Activated B cell treated with CpG ODN at 0.5 μM for 24 hours (primary cell): ENCODE measurements at places on chromosomes 2 and 18.

GRCh38 chr2:107383691-107384090 is 443.0 kb upstream of the RGPD4 start:
- DNase-seq, result no peak

DNA sequence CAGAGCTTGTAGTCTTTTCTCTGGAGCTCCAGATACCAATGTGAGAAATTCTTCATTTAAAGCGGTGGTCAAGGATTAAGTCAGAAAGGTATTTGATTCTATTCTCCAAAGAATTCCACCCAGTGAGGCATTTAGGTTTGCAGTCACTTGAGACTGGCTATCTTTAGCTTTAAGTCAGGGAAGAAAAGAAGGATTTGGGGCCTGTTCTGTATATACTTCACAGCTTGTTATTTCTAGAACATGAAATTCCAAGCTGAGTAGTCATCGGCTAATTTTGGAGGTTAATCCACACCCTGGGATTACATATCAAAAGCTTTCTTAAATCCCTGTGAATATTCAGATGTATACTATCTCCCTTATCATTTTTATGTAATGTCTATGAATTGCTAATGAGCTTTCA is 39.4 kb downstream of the MYOM1 start:
- DNase-seq, result no peak

DNA sequence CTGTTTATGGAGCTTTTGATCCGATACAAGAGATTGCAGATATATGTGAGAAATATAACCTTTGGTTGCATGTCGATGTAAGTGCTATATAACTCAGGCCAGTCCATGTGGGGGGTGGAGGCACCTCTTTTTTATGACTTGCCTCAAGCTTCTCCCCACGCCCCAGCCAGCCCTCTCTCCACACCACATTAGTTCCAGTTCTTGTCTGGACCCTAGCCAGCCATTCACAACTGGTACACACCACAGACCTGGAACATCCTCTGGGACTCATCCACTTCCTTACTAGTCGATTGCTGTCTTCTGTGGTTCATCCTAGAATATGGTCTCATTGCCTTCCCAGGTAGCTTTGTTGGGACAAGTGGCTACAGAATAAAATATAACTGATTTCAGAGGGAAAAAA is 31.0 kb downstream of the GAD1 start:
- DNase-seq, result no peak

DNA sequence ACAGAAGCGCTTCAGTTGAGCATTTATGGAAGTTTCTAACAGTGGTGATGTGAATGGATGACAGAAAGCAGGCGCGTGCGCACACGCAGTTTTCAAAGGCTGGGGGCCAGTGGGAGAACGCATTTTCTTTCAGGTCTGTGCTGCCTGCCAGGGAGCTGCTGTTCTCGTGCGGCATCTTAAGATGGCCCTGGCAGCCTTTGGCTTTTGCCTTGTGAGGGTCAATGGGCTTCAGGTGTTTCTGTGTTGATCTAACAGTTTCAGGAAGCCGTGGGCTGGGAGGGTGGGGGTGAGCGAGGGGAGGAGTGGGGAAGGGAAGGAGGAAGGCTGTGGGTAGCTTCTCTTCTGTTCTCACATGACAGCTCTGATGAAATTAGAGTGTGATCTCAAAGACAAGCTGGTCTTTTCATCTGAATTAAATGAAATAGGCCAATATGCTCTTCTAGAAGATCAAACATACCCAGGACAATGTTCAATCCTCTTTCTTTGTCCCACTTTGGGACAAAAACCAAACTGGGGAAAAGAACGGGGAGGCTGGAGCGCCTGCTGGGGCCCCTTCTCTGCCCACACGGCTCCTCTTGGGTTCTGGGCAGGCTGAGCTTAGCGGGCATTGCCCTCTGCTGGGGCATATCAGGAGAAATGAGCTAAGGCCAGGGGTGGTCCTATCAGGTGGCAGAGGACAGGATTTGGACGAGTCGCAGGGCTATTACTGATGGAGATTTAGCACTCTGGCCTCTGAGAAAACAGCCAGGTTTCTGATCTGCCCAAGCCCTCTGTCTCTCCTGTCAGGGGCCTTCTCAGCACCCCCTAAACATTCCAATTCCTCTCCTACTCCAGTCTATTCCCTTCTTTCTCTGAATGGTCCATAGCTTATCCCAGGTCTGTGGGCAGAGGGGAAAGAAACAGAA is 126.2 kb upstream of the LGALSL start:
- peak; percentile 43 for DNase-seq

GRCh38 chr18:74990563-74991081 is 218.3 kb downstream of the PTGR3 start:
- DNase-seq, result no peak

DNA sequence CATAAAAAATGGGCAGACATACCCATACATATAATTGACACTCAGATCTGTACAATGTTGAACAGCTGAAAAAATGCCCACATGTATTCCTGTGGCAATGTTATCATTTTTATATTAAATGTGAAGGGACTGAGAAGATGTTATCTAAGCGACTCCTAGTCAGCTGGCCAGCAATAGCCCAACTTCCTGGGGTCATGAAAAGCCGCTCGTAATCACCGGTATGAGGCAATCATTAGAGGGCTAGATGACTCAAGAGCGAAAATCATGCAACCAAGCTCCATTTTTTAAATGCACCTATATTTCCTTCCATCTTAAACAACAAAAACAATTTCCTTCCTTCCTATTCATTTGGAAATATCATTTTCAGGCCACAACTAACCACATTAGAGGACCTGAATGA is 274.6 kb upstream of the CCDC68 start:
- DNase-seq, result no peak

DNA sequence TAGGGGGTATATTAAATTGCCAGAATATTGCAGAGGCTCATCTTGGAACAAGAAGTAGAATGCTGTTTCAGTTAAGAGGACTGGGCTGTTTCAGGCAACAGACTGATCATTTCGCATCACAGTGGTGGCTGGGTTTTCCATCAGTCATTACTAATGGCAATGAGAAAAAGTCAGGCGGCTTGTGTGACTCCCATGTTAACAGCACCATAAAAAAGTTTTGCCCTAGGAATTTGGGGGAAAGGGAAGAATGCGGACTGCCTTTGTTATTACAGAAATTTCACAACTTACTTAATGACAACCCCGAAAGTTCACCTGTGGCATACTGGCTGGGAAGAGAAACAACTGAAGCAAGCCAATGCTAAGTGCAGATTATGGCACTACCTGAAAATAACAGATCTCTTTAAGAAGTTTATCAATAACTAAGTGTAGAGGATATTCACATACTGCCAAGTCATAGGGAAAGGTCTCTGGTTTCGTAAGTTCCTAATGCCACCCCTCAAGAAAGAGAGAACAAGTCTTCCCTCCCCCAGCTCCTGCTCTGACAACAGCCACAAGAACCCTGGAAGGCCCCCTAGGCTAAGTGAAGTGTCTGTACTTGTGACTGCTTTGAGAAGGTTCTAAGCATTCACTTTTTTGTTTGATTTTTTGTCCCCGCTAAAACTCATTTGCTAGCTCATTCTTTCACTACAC is 40.5 kb upstream of the AP1S3 start:
- DNase-seq, result no peak

- DNase-seq, result no peak
Measured at GRCh38 chr2:183867206-183867605, 731.1 kb upstream of the ZNF804A start.

GRCh38 chr18:78713726-78714125 is 265.9 kb upstream of the SALL3 start:
- no peak for DNase-seq

GRCh38 chr18:22964116-22964515 is 31.0 kb downstream of the RBBP8 start:
- no peak for DNase-seq

- DNase-seq, result no peak
Measured at GRCh38 chr2:2850218-2850755, 519.2 kb upstream of the MYT1L start.

GRCh38 chr2:11482473-11483035 is 16.6 kb upstream of the E2F6 start:
- no peak for DNase-seq

DNA sequence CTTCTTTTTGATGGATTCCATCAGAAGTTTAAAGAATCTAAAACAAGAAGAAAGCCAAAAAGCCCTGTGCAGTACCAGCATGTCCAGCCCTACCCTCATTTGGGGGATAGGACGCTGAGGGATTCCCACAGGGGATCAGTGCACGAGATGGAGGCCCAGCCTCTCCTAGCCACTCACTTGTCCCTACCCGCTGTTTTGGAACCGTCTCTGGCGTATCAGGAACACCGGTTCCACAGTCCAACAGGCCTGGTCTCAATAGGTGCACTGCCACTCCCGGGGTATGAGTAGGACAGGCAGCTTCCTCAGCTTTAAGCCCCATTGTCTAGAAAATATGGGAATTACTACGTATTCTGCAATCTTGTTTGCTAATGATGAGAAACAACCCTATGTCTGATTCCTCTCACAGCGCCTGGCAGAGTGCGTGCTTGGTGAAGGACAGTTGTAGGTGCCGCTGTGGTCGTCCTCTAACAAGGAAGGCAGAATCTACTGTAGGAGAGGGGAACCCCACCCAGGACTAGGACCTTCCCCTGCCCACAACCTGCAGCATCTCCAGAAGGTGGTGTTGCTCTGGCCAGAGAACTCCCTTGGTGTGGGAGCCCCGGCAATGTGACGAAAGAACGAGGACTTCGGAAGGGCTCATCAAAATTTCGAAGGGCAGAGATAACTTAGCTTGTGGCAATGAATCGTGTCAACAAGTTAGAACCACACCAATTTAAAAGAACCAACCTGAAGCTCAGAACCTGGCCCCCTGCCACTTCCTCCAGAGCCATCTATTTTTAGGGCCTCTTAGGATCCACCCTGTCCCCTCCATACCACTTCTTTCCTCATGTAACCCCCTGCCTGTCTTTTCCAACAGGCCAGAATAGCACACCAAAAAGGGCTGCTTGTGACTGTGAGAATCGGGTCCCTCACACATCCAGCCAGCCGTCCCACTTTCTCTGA is 71.7 kb downstream of the POLR1A start:
- DNase-seq, result no peak

DNA sequence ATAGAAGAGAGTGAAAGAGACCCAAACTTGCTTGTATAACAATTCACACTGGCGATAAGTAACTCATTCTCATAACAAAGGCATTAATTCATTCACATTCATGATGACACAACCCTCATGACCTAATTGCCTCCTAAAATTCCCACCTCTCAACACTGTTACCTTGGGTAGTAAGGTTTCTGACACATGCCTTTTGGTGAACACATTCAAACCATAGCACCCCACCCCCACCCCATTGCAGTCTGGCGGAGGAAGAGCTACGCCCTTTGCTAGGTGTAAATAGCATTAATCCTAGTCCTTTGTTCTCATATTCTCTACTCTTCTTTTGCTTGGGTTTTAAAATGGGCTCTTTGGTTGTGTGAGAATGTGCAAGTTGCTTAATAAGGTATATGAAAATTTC is 361.5 kb downstream of the DSEL start:
- DNase-seq, result no peak

GRCh38 chr2:157480182-157480961 is 36.5 kb upstream of the CYTIP start:
- no peak for DNase-seq

DNA sequence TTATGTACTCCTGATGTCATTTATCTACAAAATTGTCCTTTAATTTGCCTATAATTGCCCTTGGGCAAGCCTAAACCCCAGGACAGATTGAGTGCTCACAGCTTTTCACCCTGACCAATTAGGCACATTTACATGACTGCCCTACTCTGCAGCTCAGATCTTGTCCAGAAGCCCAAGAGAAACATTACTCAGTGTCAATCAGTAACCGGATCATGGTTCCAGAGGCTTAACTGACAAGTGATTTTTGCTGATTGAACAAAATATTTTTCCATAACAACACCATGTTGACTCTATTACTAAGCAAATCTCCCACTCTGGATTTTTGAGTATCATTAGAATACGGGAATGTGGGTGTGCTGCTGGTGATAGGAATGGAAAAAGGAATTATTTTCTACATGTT is 465.4 kb upstream of the TNP1 start:
- DNase-seq, result no peak

- DNase-seq, result no peak
Measured at GRCh38 chr2:230779126-230779525, 66.5 kb downstream of the CAB39 start.

DNA sequence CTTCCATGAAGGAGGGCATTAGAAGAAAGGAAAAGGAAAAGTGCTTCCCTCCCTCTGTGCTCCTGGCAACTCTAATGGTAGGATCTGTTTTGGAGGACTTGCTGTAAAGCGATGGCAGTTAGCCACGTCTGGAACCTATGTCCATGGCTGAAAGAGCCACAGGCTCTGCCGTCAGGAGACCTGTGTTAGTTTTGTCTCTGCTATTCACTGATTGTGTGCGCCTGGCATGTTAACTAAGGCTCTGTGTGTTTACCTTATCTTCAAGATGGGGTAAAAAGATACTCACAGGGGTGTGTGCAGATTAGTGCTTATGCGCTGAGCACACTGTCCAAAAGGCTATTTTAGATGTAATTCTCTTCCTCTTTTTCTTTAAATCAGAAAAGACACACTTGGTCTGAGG is 109.8 kb upstream of the LTBP1 start:
- no peak for DNase-seq

DNA sequence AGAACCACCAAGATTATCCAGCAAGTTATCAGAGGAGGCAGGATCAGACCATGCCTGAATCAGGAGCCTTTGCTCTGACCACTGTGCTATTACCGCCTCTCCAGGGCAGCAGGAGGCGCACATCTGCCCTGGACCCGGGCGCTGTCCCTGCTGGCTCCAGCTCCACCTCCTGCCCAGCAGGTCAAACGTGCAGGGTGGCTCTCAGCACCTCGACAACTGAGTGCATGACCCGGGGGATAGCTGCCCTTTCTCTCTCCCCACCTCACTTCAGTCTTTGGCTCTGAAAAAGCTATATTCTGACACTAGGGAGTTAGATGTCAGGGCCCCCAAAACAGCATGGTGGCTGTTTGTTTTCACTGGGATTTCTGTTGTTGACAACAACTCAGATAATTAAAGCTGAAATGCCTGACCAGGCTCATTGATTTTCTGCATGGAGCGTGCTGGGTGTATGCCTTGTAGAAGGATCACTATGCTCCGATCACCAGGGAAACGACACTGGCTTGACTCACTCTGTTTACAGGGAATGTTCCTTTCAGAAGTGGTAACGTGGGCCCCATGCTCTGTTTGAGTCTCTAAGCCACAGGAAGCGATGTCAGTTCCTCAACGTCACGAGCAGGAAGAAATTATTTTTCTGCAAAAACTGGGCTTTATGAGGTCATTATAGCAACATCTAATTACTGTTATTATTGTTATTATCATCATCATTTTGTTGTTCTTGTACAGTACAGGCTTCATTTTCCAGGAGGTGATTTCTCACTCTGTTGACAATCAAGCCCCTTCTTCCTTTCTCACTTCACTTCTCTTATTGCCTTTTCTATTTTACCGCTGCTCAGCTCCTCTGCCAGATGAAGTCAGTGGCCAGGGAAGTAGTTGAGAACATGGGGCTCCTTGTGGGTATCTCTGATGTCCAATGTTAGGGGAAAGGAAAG is 125.6 kb downstream of the PLB1 start:
- no peak for DNase-seq

- no peak for DNase-seq
Measured at GRCh38 chr2:186327251-186327868, 158.7 kb upstream of the ZC3H15 start.

GRCh38 chr18:33906046-33906445 is 318.7 kb downstream of the NOL4 start:
- DNase-seq, result no peak

GRCh38 chr18:3910512-3910911 is 460.5 kb downstream of the TGIF1 start:
- DNase-seq, result no peak

GRCh38 chr18:78831603-78832002 is 148.0 kb upstream of the SALL3 start:
- DNase-seq, result no peak

- no peak for DNase-seq
Measured at GRCh38 chr2:84495539-84496146, 20.7 kb upstream of the DNAH6 start.
